ENCODE measurements at places on chromosomes 2 and 18.

DNA sequence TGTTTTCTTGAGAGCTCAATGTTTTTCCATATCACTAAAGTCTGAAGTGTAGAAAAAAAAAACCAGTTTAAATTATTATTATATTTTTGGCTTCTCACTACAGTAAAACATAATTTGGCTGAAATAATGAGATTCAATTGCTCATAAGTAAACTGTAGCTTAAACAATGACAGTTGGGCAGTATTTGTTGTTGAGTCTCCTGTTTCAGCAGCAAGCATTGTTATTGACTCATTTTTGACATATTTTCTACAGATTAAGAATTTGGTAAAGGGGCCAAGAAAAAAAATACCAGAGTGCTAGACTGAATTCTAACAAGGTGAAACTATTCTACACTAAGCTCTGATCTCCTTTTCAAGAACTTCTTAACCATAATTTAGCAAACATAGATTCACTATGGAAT lies 2070.4 kb upstream of the CELF4 start:
- no peak for DNase-seq

DNA sequence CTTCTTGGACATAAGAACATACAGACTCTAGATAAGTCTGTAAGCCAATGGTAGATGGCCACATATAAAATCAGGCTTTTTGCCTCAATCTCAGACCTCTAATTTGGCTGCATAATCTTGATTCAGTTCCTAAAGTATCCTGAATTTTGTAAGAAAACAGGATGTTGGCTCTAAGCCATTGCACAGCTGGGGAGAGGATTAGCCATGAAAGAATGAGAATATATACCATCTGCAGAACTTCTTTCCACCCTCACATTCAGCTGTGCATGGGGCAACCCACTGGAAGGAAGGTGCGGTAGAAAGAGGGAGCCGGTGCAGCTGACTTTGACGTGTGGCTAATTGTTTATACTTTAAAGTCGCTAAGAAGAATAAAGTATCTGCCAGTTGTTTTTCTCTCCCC lies 1061.6 kb upstream of the FAM98A start:
- DNase-seq = no peak

GRCh38 chr2:101967826-101968513 lies 23.8 kb upstream of the IL1R2 start:
- DNase-seq = no peak

DNA sequence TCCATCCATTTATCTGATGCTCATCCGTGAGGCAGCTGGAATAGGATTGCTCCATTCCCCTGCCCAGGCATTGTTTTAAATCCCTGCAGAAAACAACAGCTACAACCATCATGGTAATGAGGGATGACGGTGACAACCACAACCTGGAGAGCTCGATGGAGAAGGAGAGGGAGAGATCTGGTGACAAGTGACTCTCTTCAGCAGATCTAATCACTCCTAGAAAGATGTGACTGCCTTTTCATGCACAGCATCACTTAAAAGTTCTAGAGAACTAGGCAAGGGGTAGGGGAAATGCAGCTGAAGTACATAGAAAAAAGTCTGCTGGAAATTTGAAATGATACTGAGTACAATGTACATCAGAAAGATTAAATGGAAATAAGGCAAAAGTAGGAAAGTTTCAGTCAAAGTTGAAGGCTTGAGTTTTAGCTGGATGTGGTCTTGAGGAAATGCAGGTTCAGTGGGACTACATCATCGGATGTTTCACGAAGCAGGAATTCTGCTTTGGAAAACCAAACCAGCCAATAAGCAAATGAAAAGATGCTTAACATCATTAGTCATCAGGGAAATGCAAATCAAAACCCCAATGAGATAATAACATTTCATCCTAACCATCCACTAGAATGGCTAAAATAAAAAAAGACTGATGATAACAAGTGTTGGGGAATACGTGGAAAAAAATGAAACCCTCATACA lies 6.8 kb upstream of the ARHGAP25 start:
- DNase-seq = no peak

DNA sequence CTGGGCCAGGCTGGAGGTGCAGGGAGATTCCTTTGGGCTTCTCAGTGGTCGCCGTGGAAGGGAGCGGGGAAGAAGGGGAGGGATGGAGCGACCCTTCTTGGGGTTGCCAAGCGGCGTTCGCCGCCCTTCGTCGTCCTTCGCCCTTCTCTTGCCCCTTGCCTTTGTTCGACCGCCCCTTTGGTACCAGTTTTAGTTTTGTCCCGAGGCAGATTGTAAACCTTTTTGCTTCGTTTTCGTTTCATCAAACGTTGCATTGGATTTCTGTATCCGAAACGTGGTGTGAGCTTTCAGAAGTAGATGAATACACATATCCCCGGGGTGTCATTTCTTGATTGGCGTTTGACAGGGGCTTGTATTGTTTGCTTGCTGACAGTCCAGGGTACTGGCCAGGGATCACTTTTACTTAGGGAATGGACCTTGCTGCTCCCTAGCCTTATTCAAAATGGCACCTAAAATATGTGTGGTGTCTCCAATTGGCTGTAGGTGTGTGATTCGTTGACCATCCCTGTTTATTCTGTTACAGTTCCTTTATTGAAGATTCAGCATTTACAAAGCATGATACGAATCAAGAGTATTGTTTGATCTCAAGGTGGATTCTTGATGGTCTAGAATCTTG lies 788 bp downstream of the USP14 start:
- no peak for DNase-seq

- DNase-seq = no peak
Observed at GRCh38 chr18:23038712-23039111, 96.6 kb upstream of the CABLES1 start.
